Activated CD4-positive, alpha-beta T cell treated with anti-CD3 and anti-CD28 coated beads, Interleukin-2, amount 50 U/mL, for 48 hours (primary cell): ENCODE measurements at places on chromosomes 13 and 19.

DNA sequence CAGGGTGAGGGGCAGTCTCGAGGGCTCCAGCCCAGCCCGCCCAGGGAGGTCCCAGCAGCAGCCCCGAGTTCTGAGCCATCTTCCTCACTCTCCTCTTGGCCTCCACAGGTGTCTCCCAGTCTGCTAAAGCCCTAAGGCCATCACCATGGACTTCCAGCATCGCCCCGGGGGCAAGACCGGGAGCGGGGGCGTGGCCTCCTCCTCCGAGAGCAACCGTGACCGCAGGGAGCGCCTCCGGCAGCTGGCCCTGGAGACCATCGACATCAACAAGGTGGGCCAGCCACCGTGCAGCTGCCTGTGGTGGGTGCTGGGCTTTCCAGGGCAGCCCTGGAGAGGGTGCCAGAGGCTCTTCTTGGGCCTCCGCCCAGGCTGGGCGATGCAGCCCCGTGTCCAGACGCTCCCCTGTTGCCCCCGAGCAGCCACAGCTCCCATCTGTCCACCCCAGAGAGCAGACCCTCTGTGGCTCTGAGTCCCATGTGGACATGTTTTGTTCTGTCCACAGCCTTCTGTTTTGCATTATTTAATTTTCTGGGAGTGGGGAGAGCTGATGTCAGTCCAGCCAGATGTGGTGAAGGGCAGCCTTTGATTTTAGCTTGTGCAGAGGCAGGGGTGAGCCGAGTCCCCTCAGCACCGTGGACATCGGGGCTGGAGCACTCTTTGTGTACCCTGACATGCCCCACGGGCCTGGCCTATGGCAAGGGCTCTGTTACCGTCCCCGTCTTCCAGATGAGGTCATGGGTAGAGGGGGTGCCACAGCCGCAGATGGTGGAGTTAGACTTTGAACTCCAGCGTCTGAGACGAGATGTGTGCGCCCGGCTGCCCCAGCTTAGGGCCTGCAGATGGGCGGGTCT, 5.6 kb upstream of the AMH start:
- DNase-seq: no peak

DNA sequence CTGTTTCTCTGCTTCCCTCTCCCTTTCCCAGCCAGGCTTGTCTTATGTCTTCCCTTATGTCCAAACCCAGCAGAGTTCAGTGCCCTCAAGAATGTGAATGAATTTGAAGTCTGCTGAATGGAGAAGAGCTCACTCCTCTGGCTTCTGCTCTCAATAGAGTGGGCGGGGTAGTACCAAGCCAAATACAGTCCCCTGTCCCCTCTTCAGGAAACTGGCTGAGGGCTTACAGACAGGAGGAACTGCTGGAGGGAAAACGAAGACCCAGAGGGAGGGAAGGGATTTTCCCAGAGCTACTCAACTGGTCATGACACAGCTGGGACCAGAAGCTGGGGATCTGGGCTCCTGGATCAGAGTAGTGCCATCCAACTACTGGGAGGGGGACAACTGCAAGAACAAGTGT, 32.9 kb upstream of the POU2F2 start:
- no peak for DNase-seq

- DNase-seq: no peak
Observed at GRCh38 chr13:32581177-32581786, 5.0 kb upstream of the PDS5B start.

DNA sequence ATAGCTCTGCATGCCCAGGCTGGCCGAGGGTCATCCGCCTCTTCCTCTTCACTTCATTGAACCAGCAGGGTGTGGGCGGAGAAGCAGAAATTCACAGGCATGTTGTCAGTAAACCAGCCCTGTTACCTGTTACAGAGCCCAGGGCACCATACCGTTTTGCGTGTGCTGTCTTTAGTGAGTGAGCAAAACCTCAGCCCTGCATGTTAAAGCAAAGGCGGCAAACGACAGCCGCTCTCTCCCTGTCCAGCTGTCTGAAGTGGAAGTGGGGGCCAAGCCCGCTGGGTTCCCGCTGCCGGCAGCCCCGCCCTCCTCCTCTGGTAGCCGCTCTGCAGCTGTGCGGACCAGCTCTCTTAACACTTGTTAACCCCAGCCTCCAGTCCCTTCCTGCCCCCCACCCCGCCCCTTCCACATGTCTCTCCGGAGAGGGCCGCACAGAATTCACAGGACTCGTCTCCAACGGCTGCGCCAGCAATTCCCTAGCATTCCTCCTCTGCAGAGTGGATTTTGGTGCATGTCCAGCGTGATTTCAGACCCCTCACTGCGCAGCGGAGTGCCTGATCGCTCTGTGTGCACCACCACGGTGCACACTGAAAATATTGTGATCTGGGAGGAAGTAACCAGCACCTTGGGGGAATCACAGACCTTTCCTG, 12.7 kb downstream of the KLHL26 start:
- DNase-seq: no peak

- DNase-seq: no peak
Observed at GRCh38 chr13:74871369-74872070, 610.4 kb downstream of the TBC1D4 start.

GRCh38 chr19:17553256-17553655, 2.2 kb upstream of the COLGALT1 start:
- no peak for DNase-seq

DNA sequence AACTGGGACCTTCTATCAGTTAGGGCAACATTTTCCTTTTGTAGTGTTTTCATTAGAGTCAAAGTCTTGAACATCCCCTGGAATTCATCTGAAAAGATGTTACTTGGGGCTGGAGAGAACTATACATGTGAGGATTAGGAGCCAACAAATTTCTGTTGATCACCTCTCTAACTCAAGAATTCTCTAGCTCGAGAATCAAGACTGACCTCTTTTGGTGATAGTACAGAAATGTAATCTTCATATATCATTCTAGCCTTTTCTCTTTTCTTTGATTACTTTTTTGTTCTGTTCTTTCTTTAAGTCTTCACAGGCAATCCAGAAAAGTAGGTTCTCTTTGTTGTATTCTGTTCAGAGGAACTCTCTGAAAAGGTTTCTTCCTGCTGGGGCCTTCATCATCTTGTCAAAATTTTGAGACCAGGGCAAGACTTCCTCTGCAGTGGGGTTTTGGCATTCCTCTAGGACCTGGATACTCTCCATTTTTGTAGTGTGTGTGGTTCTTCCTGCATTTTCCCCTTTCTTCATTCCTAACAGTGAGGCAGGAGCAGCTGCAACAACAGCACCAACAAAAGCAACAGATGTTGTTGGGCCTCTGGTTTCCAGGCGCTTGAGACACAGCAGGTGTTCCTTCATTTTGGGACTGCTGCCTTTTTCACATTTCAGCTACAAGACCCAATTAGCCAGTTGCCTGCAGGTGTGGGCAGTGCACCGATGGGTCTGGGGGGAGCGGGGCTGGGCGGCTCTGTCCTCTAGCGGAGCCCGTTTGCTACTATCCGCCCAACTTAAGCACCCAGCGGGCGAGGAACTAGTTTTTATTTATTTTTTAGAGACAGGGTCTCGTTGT, 26.2 kb downstream of the ELF1 start:
- no peak for DNase-seq

DNA sequence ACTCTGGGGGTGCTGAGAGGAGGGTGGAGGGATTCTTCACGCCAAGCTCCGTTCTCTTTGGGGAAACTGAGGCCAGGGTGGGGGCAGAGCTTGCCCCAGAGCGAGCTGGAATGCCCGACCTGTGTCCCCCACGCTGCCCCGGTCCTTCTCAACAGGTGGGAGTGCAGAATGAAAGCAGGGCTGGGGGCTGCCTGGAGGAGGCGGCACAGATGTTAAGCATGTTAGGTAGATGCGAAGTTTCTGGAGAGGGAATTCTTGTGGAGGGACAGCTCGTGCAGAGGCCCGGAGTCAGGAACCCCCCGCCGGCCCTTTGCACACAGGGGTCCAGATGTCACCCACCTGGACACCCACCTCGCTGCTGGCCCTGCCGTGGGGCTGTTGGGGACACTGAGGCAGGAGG, 9.0 kb downstream of the EFNA2 start:
- DNase-seq: no peak

DNA sequence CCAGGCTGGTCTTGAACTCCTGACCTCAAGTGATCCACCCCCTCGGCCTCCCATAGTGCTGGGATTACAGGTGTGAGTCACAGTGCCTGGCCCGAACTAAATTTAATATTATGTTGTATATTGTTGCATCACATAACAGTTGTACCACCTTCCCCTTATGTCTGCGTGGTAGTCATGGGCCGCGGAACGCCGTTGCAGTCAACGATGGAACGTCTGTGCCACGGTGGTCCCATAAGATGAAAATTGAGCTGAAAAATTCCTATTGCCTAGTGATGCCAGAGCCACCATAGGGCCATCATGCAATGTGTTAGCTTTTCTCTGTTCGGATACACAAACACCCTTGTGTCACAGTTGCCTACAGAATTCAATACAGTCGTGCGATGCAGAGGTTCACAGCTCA, 236.1 kb downstream of the TEX29 start:
- DNase-seq: no peak

DNA sequence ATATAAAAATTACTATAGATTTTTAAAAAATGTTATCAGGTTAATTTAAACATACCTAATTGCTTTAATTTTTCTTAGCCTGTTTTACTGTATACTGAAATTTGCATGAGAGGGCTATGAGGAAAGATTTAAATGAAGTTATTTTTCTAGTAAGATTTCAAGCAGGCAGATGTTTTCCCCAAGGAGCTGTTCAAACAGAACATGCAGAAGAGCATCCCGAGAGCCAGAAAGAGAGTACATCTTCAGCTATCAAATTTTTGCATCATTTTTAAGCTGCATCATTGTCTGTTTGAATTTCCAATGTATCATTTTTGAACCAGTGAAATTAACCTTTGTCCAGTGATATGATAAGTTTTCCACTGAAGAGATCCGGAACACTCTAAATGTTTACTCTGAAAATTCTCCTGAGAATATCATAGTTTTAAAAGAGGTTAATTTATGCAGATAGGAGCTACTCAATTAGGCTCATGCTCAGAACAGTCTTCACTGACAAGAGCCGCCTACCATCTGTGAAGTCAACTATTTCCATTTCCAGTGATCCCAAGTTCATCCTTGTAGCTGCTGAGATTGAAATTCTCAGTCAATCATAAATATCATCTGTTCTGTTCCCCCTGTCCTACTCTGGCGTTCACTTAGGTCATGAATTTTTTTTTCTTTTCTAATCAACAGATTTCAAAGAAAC, 467.7 kb upstream of the NBEA start:
- no peak for DNase-seq

- DNase-seq: no peak
Observed at GRCh38 chr13:54144828-54145227, 1116.2 kb downstream of the OLFM4 start.

DNA sequence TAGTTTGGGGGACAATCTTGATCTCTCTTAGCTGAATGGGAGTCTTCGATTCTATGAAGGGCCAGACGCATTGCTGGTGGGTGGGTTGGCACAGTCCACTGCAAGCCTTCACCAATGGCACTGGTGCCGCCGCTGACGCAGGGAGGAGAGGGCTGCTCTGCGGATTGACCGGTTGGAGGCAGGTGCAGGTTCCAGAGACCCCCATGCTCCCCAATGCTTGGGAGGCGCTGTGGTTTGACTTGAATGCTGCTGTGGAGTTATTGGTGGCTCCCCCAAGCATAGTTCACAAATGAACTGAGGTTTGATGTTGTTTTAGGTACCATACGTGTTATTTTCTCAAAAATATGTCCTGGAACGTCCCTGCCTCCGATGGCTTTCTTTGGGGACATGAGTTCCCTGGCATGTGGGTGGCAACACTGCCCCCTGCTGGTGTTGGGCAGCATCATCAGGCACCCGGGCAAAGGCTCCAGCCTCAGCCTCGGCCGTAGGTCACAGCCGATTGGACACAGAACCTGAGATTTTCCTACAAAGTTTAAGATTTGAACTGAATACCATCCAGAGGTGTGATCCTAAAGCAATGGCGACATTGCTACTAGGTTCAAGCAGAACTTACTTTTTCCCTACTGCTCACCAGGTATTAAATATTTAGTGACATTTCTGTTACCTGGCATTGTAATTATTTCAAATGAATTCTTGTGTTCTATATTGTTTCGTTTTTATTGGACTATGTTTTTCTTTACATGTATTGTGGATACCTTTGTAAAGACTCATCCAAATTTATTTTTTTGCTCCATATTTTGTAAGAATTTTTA, 95.5 kb downstream of the ANKRD10 start:
- peak; percentile 83 for DNase-seq

DNA sequence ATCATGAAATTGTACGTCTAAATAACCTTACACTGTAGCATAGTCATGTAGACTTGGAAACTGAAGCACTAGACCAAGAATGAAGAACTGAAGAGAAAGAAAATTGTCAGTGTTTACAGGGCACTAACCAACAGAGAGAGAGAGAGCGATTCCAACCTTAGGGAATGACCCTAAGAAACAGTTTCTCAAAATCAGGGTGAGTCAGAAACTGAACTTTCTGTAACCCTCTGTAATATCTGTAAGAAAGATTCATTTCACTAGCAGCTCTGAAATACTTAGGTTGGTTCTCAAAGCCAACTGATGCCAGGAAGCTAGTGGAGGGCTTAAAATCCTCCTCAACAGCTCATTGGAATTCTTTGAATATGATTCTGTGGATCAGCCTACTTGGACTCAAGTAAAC, 936.9 kb downstream of the EFNB2 start:
- DNase-seq: no peak

DNA sequence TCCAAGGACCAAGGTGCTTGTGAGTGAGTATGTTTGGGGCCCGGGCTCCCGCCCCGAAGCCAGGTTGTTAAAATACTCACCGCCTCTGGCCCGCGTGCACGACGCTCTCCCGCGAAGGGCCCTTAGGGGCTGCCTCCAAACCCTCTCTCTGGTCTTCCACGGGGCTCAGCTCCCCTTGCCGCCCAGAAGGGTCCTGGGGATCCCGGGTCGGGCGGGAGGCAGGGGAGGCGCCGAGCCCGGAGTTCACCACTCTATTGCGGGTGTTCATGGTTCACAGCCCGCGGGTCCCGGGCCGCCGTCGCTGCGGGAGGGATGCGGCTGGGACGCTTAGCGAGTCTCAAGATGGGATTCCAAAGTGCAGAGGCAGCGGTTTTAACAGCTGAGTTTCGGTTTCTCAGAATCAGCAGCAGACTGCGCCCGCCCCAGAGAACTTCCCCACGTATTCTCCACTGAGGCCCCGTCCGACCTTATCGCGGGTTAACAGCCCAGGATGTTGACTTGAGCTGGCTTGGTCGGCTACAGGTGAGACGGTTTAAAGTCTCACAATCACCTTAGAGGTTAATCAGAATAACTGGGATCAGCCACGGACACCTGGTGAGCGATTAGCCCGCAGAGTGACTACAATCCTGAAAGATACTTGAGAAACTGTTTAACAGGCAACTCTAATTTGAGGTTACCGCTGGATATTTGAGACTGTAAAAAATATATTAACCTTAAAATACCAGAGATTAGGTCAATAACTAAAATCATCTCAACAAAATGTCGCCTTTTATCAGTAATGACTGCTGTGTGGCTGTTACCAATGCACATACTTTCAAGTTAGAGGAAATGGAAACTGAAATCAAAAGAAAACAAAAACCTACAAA, at the start of gene EPSTI1:
TSS of gene EPSTI1 (minus strand) at position 344 of the 866 bp plus-strand sequence. CDS start at position 268, 76 bp downstream.
- DNase-seq: peak; percentile 77
